ENCODE measurements at places on chromosomes 7 and 10. TPM values are rescaled to one million over a fixed set of nuclear protein-coding genes. Genes with fewer than 3 reads are reported as not detected.

GRCh38 chr7:51253157-51253556 lies 63.5 kb downstream of the COBL start:
- H3K4me1 ChIP-seq, result no peaks in the 10 kb centered on the region
- no peak overlapping the region for H3K4me3 ChIP-seq
- H3K27me3 ChIP-seq, result no peaks in the 10 kb centered on the region
- no peaks in the 10 kb centered on the region for H3K36me3 ChIP-seq
- DNase-seq, result no peak
- H3K27ac ChIP-seq, result no peak overlapping the region

- H3K27ac ChIP-seq, result no peak overlapping the region
- H3K4me1 ChIP-seq, result no peaks in the 10 kb centered on the region
- H3K27me3 ChIP-seq, result no peaks in the 10 kb centered on the region
Observed at GRCh38 chr7:46369933-46370654, 449.0 kb upstream of the IGFBP3 start.

DNA sequence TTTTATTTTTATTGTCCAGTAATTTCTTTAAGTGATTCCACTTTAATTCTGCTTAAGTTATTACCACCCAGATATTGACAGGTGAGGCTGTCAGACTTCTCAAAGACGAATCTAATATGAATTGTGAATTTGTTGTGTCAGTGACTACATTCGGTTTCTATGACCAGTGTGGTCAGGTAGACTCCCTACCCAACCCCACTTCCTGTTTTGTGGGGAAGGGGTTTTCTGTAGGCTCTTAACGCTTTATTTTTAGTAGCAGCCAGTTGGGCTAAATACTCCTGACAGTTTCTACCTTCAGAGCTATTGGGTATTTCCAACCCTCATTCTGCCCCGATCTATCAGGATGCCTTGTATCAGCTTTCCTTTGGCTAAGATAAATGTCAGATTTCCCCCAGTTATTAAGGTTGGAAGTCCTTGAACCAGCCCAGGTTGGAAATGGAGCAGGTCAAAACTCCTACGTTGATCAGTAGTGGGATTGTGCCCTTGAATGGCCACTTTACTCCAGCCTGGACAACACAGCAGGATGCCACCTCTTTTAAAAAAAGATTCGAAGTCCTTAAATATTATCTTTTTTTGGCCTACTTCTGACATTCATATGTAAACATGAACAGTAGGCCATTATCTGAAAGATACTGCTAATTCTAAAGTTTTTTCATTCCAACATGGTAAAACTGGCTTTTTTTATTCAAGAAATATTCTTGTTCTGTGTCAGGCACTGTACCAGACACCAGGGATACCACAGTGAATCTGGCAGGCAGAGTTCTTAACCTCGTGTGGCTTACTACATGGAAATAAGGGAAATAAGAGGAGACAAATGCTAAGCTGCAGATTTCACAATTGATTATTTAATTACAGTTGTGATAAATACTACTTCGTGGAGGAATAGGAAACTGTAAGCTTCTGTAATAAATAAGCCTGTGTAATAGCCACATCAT lies 133.3 kb upstream of the SAMD8 start:
- H3K4me3 ChIP-seq, result no peak overlapping the region
- DNase-seq, result no peak
- peaks cover 9% of the 10 kb centered on the region for H3K4me1 ChIP-seq
- H3K27ac ChIP-seq, result no peak overlapping the region
- no peaks in the 10 kb centered on the region for H3K27me3 ChIP-seq

DNA sequence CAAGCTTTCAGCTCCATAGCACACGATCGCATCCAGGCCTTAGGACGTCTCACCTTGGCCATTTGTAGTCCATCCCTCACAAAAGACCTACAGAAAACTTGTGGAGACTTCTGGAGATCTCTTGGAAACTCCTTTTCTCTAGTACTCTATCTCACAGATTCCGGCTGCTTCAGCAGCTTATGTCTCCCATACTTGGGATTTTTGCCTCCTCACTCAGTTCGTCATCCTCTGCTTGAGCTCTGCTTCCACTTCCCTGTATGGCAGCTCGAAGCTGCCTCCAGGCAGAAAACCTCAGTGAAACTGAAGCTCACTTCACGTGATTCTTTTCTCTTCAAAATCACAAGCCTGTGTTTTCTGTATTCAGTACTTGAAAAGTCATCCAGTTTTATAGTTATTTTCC lies 178.7 kb upstream of the GDF10 start:
- H3K4me3 ChIP-seq, result no peak overlapping the region
- no peaks in the 10 kb centered on the region for H3K27me3 ChIP-seq
- H3K36me3 ChIP-seq, result no peaks in the 10 kb centered on the region

DNA sequence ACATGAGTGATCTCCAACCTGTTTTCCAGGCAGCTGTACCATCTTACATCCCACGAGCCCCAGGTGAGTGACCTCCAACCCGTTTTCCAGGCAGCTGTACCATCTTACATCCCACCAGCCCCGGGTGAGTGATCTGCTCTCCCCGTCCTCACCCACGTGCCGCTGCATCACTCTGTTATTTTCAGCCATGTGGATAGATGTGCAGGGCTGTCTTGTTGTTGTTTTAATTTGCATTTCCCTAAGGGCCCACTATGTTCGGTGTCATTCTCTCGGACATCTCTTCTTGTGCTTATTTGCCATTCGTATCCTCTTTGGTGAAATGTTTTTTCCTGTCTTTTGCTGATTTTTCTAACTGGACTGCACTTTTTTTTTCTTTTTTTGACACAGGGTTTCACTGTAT lies 17.9 kb upstream of the LARP4B start:
- no peaks in the 10 kb centered on the region for H3K36me3 ChIP-seq
- H3K27me3 ChIP-seq, result peaks cover 4% of the 10 kb centered on the region
- DNase-seq, result no peak
- H3K4me3 ChIP-seq, result no peak overlapping the region

DNA sequence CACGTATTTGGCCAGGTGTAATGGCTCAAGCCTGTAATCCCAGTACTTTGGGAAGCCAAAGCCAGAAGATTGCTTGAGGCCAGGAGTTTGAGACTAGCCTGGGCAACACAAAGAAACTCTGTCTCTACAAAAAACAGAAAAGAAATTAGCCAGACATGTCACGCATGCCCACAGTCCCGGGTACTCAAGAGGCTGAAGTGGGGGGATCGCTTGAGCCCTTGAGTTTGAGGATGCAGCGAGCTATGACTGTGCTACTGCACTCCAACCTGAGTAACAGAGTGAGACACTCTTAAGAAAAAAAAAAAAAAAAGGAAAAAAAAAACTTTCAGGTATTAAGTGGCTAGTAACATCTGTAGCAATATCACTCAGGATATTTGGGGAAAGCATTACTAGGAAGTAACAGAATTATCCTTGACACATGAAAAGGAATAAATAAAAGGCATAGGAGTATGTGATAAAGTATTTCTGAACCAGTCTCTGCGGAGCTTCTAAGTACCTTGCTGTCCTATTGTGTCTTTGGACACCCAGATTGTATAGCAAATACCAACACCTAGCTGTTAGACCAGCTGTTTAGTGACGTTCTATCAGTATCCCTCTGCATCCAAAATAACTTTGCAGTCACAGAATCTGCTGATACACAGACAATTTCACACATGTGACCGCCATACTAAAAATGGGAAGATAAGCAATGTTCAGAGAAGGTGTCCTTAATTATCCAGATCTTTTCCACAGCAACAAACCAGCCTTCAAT lies 74.4 kb downstream of the CYTH3 start:
- DNase-seq, result no peak
- H3K4me1 ChIP-seq, result no peaks in the 10 kb centered on the region
- H3K27me3 ChIP-seq, result no peaks in the 10 kb centered on the region
- no peaks in the 10 kb centered on the region for H3K36me3 ChIP-seq
- H3K27ac ChIP-seq, result no peak overlapping the region
- no peak overlapping the region for H3K4me3 ChIP-seq

DNA sequence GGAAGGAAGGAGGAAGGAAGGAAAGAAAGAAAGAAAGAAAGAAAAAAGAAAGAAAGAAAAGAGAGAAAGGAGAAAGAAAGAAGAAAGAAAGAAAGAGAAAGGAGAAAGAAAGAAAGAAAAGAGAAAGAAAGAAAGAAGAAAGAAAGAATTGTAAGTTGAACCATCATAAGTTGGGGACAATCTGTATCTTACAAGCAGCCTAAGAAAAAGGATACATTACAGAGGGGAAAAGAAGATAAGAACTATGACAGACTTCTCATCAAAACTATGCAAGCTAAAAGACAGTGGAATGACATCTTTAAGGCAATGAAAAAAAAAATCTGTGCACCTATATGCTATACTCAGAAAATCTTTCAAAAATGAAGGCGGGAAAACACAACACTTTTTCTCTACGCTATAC lies 50.3 kb upstream of the SP4 start:
- H3K4me1 ChIP-seq, result no peaks in the 10 kb centered on the region
- no peak for DNase-seq
- H3K27me3 ChIP-seq, result no peaks in the 10 kb centered on the region
- no peaks in the 10 kb centered on the region for H3K36me3 ChIP-seq

DNA sequence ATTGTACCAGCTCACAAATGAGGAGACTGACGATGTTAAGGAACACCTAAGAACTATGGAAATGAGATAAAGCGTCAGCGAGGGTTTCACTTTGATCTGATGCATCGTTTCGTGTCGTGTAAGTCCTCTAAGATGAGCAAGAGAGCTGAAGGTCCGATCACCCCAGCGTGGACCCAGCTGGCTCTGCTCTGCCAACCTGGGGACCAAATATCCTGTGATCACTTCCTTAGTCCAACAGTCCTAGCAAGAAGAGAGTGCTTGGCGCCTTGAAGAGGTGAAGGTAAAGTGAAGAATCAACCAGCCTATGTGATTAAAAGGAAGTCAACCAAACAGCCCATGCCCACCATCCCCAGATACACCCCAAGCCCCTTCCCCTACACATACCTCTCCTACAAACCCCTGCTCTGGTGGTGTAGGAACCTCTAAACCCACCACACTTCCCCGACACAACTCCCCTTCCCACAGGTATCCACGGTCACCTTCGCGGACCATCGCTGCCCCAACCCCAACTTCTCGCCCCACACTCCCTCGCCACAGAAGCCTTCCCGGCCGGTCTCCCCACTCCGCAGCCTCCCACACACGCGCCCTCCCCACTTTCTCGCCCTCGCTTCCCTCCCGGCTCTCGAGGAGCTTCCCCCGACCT lies 722 bp downstream of the UPF2 start:
- peak; percentile 3 for DNase-seq
- peak overlapping the region; percentile 99 for H3K4me3 ChIP-seq
- peak overlapping the region; percentile 98 for H3K27ac ChIP-seq
- no peaks in the 10 kb centered on the region for H3K27me3 ChIP-seq
- no peaks in the 10 kb centered on the region for H3K36me3 ChIP-seq

- H3K4me1 ChIP-seq, result no peaks in the 10 kb centered on the region
- DNase-seq, result no peak
- no peak overlapping the region for H3K4me3 ChIP-seq
- H3K36me3 ChIP-seq, result no peaks in the 10 kb centered on the region
- H3K27me3 ChIP-seq, result no peaks in the 10 kb centered on the region
- H3K27ac ChIP-seq, result no peak overlapping the region
Observed at GRCh38 chr10:494556-494955, 194.9 kb downstream of the DIP2C start.

DNA sequence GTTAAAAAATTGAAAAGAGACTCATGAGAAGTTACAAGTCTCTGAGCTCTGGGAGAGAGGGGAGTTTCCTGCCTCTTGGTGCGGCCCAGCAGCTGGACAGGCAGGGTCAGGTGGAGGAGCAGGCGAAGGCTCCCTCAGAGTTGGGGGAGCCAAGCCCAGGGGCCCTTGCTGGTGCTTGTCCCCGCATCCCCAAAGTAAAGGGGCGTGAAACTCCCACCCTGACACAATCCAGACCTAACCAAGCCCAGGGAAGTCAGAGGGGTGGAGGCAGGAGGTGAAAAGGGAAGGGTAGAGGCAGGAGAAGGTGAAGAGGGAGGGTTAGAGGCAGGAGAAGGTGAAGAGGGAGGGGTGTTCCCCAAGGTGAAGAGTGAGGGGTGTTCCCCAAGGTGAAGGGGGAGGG lies 322.8 kb downstream of the GLRX3 start:
- no peaks in the 10 kb centered on the region for H3K27me3 ChIP-seq
- H3K4me1 ChIP-seq, result no peaks in the 10 kb centered on the region
- no peak for DNase-seq
- no peak overlapping the region for H3K4me3 ChIP-seq
- H3K36me3 ChIP-seq, result no peaks in the 10 kb centered on the region

- no peak for DNase-seq
- no peak within 1 kb of the TSS for H3K4me3 ChIP-seq
- H3K36me3 ChIP-seq, result no peaks in the 10 kb centered on the region
- no peaks in the 10 kb centered on the region for H3K27me3 ChIP-seq
- no peak within 1 kb of the TSS for H3K27ac ChIP-seq
Observed at GRCh38 chr10:94683214-94684054, at the start of gene CYP2C18. Gene CYP2C18 (plus strand): TSS chr10:94683729. CDS start chr10:94683820, 91 bp downstream.

DNA sequence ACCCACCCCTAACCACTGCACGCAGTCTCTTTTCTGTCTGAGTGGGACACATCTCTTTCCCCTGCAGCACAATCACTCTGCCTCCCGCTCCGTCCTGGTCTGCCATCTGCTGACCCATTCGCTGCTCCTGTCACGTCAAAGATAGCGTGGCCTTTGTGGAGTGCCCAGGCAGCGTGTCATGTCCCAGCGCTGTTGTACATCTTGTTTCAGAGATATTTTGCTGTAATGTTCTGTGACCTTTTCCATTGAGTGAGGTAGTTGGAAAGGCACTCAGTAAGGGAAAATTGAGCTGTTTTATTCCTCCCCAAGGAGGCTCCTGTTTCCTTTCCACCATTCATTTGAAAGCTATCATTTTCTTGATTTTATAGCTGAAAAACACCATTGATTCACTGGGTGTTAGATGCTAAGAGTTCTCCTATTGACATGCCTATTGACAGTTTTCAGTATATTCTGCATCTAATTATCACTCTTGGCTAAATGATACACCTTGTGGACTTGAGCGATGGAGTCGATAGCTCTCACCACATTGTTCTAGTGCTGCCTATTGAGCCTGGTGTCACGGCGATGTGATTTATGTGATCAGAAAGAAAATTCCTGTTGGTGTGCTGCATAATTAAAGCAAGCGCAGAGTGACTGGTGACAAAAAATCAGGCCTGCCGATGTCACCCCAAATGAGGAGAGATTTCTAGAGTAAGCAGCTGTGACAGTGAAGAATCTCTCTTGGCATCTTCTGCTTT lies 372.6 kb downstream of the LRMDA start:
- H3K27me3 ChIP-seq, result peaks cover 2% of the 10 kb centered on the region
- DNase-seq, result no peak
- H3K27ac ChIP-seq, result no peak overlapping the region
- H3K4me3 ChIP-seq, result no peak overlapping the region
- no peaks in the 10 kb centered on the region for H3K4me1 ChIP-seq

GRCh38 chr7:112072541-112073245 lies 133.5 kb downstream of the DOCK4 start:
- no peak overlapping the region for H3K27ac ChIP-seq
- H3K4me3 ChIP-seq, result no peak overlapping the region
- H3K4me1 ChIP-seq, result no peaks in the 10 kb centered on the region
- no peak for DNase-seq
- H3K27me3 ChIP-seq, result no peaks in the 10 kb centered on the region

- H3K4me1 ChIP-seq, result no peaks in the 10 kb centered on the region
- H3K27ac ChIP-seq, result no peak overlapping the region
- no peaks in the 10 kb centered on the region for H3K36me3 ChIP-seq
Observed at GRCh38 chr7:19957664-19958063, 184.2 kb upstream of the TMEM196 start.

The FAM237B gene
- not detected for total RNA-seq

The EBLN1 gene
- not detected for total RNA-seq

The TAS2R39 gene
- total RNA-seq, result not detected

The NME8 gene
- not detected for total RNA-seq

The SPRN gene
- total RNA-seq, result not detected

The PRKG1 gene
- not detected for total RNA-seq

The CALHM2 gene
- 3.1 TPM for total RNA-seq

The BCAP29 gene
- 11.7 TPM for total RNA-seq

The SUN3 gene
- total RNA-seq, result not detected

The C7orf57 gene
- total RNA-seq, result not detected

The AMZ1 gene
- total RNA-seq, result 0.25 TPM
